ENCODE measurements at places on chromosomes 5 and 9.

DNA sequence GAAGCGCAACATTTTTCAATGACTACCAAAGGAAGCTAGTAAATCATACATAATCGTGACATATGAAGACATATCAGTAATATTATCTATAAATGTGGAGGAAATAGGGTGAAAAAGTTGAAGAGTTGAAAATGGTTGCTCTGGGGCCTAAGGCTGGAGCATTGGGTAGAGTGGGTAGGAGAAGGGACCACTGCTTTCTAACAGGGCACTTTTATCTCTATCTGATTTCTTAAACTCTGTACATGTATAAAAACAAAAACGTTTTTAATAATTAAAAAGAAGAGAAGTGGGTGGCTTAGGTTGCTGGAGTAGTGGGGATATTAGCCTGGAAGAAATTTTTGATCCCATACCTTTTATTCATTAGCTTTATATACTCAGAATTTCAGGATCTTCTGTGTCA is 44.2 kb upstream of the ITGA1 start:
- peaks cover 42% of the 10 kb centered on the region for H3K4me1 ChIP-seq
- H3K27ac ChIP-seq = peak overlapping the region; percentile 71
- no peak for DNase-seq
- no peaks in the 10 kb centered on the region for H3K36me3 ChIP-seq
- peak overlapping the region; percentile 61 for H3K4me3 ChIP-seq
- no peaks in the 10 kb centered on the region for H3K27me3 ChIP-seq

DNA sequence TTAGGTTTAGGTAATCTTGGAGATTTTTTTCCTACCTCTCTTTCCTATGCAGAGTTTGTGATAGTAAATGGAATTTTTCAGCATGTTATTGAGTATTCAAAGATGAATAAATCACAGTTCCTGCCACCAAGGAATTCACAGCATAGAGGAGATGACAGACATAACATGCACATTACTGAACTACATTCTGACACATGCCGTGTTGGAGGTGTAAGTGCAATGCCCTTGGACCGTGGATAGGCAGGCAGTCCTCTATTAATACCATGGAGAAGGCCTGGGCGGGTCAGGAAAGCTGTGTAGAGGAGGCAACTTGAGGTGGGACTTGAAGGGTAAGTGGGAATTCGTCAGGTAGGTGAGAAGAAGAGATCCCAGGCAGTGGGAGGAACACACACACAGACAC is 43.9 kb downstream of the MCCC2 start:
- peaks cover 24% of the 10 kb centered on the region for H3K36me3 ChIP-seq
- H3K27ac ChIP-seq = peak overlapping the region; percentile 16
- no peaks in the 10 kb centered on the region for H3K27me3 ChIP-seq
- H3K4me1 ChIP-seq = peaks cover 12% of the 10 kb centered on the region
- no peak for DNase-seq

DNA sequence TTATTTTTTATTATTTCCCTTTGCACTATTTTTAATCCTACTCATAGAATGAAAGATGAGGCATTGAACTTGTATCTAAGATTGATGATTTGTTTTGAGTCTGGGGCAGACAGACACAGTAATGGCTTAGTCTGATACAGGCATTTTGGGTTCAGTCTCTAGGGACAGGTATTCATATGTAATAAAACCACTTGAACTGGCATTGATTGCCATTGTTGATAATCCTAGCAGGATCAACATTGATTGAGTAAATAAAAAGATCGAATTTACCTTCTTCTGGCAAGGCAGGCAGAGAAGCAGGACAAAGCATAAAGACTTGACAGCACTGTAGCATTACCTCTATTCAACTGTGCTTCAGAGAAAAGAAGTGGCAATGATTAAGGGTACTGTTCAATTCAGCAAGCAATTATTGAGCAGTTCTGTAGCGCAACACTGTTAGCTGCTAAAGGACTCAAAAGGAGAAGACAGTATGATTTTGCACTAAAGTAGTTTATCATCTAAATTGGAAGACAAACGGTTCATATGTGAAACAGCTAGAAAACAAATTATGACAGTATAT is 144.4 kb downstream of the COMMD10 start:
- H3K4me3 ChIP-seq = no peak overlapping the region
- no peaks in the 10 kb centered on the region for H3K36me3 ChIP-seq
- H3K4me1 ChIP-seq = peaks cover 21% of the 10 kb centered on the region
- H3K27ac ChIP-seq = no peak overlapping the region
- no peak for DNase-seq

GRCh38 chr5:109350537-109351270 is 59.1 kb downstream of the PJA2 start:
- no peak overlapping the region for H3K4me3 ChIP-seq
- DNase-seq = no peak
- H3K36me3 ChIP-seq = peaks cover 31% of the 10 kb centered on the region
- no peaks in the 10 kb centered on the region for H3K27me3 ChIP-seq
- H3K27ac ChIP-seq = no peak overlapping the region
- H3K4me1 ChIP-seq = peaks cover 7% of the 10 kb centered on the region

DNA sequence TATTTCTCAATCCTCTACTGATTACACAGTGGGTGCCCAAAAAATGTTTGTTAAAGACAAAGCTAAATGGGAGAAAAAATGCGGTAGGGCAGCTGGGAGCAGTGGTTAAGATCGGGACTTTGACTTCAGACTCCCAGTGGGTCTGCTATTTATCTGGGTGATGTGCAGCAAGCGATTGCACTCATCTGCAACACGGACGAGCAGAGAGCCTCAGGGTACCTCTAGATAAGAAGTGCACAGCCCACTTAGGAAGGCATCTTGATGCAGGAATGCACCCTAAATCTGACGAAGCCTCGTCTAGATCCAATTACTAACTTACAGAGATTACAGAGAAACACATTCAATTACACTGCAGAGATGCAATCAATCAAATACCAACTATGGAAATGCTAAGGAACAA is 4.0 kb downstream of the MAPK9 start:
- H3K36me3 ChIP-seq = peaks cover 33% of the 10 kb centered on the region
- no peak for DNase-seq
- no peak overlapping the region for H3K27ac ChIP-seq
- no peak overlapping the region for H3K4me3 ChIP-seq
- no peaks in the 10 kb centered on the region for H3K27me3 ChIP-seq

DNA sequence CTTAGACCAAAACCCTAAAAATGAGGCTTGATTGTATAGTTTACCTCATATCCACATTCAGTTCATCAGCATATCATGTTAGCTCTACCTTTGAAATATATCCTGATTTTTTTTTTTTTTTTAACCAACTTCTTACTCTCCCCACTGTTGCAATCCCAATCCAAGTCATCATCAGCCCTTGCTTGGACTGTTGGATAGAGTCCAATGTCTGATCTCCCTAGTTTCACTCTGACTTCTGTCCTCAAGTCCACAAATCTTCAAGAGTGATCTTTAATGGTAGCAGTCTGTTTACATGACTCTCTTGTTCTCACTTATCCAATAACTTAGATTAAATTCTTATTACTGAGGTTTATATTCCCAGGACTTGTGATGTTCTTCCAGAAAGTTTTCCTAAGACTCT is 30.8 kb downstream of the NAA35 start:
- no peaks in the 10 kb centered on the region for H3K27me3 ChIP-seq
- peaks cover 34% of the 10 kb centered on the region for H3K36me3 ChIP-seq
- H3K4me1 ChIP-seq = peaks cover 9% of the 10 kb centered on the region
- H3K27ac ChIP-seq = no peak overlapping the region
- H3K4me3 ChIP-seq = no peak overlapping the region
- DNase-seq = no peak

GRCh38 chr9:122954253-122954691 is 13.5 kb downstream of the RABGAP1 start:
- no peak overlapping the region for H3K27ac ChIP-seq
- no peak overlapping the region for H3K4me3 ChIP-seq
- peaks cover 16% of the 10 kb centered on the region for H3K36me3 ChIP-seq

DNA sequence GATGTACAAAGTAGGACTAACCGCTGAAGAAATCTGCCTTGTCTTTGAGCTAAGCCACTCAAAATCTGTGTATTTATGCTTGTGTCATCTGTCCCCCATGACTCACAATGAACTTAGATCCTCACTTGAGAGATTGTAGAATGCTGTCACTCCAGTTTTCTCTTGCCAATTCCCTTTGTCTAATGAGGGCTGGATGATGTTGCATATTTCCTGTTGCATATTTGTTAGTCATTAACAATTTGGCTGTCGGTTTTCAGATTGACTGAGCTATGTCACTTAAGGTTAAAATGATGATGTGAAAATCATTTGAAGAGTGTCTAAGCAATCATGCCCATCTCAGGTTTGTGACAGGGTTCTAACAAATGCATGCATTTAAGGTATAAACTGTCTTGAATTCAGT is 481.7 kb downstream of the CDH10 start:
- H3K4me3 ChIP-seq = no peak overlapping the region
- H3K27ac ChIP-seq = no peak overlapping the region
- DNase-seq = no peak

- DNase-seq = no peak
- H3K36me3 ChIP-seq = no peaks in the 10 kb centered on the region
- H3K4me1 ChIP-seq = peaks cover 3% of the 10 kb centered on the region
- no peaks in the 10 kb centered on the region for H3K27me3 ChIP-seq
- no peak overlapping the region for H3K27ac ChIP-seq
These were observed 42.9 kb downstream of the LRRTM2 start for GRCh38 chr5:138832218-138832617.

DNA sequence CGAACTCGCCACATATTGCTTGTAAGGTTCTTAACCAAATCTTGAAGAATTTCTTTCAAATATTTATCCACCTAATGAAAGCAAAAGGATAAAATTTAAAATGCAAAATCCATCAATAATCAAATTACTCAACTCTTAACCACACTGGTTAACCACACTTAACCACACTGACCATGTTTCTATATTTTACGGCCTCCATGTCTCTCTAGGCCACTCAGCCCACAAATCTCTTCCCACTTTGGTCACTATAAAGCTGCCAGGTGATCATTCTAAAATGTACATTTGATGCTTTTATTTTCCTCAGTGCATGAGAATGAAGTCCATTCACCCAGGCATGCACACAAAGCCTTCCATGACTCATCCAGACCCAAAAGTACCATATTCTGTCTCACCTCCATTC is 56.4 kb upstream of the OR2K2 start:
- H3K36me3 ChIP-seq = peaks cover 47% of the 10 kb centered on the region
- no peak overlapping the region for H3K27ac ChIP-seq
